Upper lobe of left lung (tissue), 6 donors: ENCODE measurements at places on chromosomes 5 and 9. TPM values are rescaled to one million over a fixed set of nuclear protein-coding genes. Genes with fewer than 3 reads are reported as not detected.

- H3K27ac ChIP-seq, result no peak overlapping the region
- DNase-seq, result no peak
- H3K36me3 ChIP-seq, result no peaks in the 10 kb centered on the region
- peaks cover 10% of the 10 kb centered on the region for H3K4me1 ChIP-seq
Observed at GRCh38 chr5:123538670-123539459, 26.9 kb downstream of the CSNK1G3 start.

DNA sequence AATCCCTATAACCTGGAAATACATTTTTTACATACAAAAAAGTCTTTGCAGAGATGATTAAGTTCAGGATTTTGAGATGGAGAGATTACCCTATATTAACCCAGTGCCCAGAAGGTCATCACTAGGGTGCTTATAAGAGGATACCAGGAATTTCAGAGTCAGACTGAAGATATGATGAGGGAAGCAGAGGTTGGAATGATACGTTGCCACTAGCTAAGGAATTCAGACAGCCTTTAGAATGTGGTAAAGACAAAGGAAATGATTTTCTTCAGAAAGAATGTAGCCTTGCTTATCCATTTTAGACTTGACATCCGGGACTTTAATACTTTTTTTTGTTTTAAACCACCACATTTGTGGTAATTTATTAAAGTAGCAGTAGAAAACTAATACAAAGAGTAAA, 2176.8 kb upstream of the C9orf72 start:
- no peak overlapping the region for H3K4me3 ChIP-seq
- H3K36me3 ChIP-seq, result no peaks in the 10 kb centered on the region
- no peak overlapping the region for H3K27ac ChIP-seq
- no peak for DNase-seq
- H3K4me1 ChIP-seq, result no peaks in the 10 kb centered on the region

DNA sequence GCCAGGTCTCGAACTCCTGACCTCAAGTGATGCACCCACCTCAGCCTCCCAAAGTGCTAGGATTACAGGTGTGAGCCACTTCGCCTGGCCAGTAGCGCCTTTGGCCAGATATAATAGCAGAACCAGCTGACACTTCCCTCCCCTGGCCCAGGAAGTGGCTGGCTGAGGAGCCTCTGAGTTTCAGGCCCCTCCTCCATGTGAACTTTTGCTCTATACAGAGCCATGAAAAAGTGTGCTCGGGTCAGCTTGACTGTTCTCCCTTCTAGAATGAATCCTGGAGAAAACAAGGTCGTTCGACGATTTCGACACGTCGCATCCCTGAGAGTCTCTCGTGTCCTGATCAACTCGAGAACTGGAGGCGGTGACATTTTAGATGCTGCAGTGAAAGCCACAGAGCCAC, 8.6 kb upstream of the ZDHHC12 start:
- DNase-seq, result no peak
- no peaks in the 10 kb centered on the region for H3K27me3 ChIP-seq
- peaks cover 4% of the 10 kb centered on the region for H3K4me1 ChIP-seq
- H3K27ac ChIP-seq, result no peak overlapping the region
- no peak overlapping the region for H3K4me3 ChIP-seq

DNA sequence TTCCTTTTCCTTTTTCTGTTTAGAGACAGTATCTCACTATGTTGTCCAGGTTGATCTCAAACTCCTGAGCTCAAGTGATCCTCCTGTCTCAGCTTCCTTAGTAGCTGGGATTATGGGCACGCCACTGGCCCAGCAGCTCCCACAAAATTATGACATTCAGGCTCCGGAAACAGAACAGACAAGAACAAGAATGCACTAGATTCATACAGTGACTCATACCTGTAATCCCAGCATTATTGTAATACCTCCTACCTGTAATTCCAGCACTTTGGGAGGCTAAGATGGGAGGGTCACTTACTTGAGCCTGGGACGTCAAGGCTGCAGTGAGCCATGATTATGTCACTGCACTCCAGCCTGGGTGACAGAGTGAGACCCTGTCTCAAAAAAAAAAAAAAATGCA, 26.7 kb upstream of the B4GALT1 start:
- no peaks in the 10 kb centered on the region for H3K27me3 ChIP-seq
- no peak overlapping the region for H3K4me3 ChIP-seq

DNA sequence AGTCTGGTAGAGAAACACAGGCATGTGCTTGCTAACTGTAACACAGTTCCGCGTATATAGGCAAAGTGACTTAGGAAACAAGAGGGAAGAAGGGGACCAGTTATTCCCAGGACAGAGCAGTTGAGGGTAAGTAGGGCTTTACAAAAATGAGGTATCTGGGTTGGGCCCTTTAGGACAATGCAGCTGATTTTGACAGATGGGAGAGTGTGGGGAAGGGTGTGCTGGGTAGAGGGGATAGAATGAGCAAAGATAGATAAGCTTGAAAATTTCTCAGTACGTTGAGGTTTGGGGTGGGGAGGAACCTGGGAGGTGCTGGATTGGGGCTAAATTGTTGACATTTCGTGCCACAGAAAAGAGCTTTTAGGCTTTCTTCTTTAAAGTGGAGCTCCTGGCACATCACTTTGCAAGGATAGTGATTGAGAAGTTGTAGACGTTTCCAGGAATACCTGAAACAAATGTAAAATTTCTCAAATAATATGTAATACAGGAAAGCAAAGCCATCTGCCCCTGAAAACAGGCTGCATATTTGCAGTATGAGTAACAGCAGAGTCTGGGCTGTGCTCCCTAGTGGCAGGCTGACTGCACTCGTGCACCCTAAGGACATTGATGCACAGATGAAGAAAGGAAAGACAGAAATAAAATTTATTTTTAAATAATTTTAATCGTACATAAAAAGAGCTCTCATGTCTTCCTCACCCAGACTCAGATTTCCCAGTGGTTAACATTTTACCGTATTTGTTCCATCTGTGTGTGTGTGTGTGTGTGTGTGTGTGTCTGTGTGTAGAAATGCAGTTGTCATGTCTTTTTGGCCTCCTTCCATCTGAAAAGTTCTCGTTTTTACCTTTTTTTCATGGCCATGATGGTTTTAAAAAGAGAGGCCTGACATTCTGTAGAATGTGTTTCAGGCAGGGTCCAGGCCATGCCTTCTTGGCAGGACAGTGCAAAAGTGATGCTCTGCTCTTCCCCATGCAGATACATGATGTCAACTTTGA, 144.9 kb upstream of the DMRT1 start:
- H3K27me3 ChIP-seq, result no peaks in the 10 kb centered on the region
- H3K4me1 ChIP-seq, result peaks cover 15% of the 10 kb centered on the region
- no peak overlapping the region for H3K27ac ChIP-seq
- no peak for DNase-seq

DNA sequence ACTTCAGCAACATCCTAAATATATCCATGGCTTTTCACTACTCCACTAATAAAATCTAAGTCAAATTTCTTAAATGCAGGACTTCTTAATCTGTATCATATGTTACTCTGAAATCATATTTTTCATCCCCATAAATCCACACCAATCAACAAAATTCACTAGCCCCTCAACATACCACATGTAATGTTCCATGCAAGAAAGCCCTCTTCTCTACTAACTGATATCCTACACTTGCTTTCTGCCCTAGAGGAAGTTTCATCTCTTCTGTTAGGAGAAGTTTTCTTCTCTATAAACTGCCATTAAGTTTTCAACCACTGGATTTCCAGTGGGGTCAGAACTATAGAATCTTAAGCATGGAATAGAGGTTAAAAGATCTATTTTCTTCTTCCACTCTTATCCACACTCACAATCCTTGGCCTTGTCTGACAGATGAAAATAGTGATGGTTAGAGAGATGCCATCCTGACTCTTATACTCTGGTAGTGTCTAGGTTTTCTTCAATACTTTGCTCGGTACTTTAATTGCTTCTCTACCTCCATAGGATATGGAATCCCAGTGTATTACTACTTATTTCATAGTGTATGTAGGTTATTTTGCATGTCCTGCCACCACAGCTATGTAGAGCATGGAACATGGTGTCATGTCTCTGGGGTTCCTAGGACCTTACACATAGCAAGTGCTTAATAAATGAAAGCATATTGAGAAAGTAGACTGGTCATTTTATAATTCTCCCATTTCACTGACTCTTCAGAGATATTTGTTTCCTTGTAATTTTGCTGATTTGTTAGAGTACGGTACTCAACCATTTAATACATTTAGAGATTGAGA, 48.4 kb downstream of the ALDH1A1 start:
- H3K4me3 ChIP-seq, result no peak overlapping the region
- H3K27ac ChIP-seq, result no peak overlapping the region
- no peaks in the 10 kb centered on the region for H3K4me1 ChIP-seq
- H3K36me3 ChIP-seq, result peaks cover 28% of the 10 kb centered on the region

The NSG2 gene
- 0.15 TPM for total RNA-seq

The WDR36 gene
- 29.8 TPM for total RNA-seq
